ENCODE measurements at places on chromosomes 7 and 10.

DNA sequence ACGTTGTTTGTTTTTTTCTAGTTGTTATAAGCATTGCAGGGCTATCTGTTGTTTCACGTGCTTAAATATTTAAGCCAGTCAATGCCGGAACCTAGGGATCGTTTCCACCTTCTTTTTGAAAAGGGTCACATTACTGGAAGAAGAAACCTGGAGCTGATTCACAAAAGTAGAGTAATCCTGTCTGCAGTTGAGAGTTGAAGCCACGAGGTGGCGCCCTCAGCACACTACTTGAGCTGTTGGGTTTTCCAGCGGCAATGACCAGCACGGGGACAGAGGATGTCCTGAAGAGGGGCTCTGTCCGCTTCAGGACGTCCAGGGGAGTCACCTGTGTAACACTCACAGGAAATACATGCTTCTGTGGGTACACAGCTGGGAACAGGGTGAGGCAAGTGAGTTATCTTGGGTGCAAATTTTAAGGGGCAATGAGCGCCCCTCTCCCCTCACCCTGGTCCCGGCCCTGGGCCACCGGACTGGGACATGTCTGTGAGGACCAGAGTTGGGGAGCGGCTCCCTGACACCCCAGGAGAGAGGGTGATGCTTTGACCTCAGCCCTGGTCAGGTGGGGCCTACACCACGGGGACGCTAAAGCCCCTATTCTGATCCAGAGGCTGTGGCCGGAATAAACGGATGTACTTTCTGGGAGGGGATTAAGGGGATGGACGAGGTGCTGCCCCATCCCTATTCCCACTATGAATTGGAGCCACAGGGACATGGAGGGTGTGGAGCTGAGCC lies 26.3 kb upstream of the WDFY4 start:
- DNase-seq: peak; percentile 32

GRCh38 chr7:24801883-24802282 lies 44.6 kb upstream of the GSDME start:
- DNase-seq: no peak

- no peak for DNase-seq
Measured at GRCh38 chr7:156768698-156769472, 124.1 kb downstream of the LMBR1 start.

GRCh38 chr7:100719523-100720278 lies 567 bp upstream of the EPO start:
- DNase-seq: no peak

DNA sequence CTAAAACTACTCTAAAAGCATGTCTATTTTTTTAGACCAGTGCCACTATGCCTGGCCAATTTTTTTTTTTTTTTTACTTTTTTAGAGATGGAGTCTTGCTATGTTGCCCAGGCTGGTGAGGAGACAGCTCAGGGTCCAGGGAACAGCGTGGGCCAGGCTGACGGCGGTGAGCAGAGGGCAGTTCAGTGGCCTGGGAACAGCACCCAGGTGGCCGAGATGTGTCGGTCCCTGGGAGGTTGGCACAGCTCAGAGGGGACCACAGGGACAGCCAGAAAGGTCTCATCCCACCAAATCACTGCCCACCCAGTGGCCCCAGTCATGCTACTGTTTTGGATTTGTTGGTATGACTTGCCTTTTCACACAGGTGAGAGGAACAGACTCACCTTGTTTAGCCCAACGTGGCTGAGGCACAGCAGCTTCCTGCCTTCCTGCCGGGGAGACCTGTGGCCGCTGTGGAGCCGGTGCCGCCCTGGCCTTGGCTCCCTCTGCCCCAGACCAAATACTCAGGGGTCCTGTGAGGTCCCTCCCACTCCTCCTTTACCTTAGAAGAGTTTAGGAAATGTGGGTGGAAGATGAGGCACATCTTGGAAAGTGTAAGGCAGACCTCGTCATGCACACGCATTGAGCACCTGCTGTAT lies 109.6 kb downstream of the PTPRE start:
- no peak for DNase-seq

- DNase-seq: no peak
Measured at GRCh38 chr7:17033245-17033644, 151.5 kb upstream of the AGR3 start.

DNA sequence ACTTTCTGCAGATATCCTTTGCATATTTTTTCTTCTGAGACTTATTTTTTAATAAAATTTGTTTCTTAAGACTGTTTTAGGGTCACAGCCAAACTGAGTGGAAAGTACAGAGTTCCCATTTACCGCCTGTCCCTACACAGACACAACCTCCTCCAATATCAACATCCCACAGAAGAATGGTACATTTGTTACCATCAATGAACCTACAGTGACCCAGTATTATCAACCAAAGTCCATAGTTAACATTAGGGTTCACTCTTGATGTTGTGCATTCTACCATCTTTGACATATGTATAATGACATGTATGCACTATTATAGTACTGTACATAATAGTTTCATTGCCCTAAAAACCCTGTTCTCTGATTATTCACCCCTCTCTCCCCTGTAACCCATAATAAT lies 14.6 kb upstream of the REEP3 start:
- no peak for DNase-seq

DNA sequence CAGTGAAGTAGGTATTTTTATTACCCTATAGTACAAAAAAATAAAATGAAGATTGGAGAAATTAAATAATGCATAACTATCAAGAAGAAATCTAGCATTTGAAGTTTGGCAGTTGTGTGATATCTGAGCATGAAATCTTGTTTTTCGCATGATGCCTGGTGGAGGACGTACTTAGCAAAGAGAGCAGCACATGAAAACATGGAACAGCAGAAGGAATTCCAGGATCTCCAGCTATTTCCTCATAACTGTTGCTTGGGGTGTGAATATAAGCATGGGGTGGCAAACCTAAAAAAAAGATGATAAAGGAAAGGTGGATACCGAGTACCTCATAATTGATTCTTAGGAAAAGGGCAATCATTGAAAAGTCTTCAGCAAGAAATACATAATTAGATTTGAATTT lies 174.3 kb upstream of the FAM3C start:
- no peak for DNase-seq

DNA sequence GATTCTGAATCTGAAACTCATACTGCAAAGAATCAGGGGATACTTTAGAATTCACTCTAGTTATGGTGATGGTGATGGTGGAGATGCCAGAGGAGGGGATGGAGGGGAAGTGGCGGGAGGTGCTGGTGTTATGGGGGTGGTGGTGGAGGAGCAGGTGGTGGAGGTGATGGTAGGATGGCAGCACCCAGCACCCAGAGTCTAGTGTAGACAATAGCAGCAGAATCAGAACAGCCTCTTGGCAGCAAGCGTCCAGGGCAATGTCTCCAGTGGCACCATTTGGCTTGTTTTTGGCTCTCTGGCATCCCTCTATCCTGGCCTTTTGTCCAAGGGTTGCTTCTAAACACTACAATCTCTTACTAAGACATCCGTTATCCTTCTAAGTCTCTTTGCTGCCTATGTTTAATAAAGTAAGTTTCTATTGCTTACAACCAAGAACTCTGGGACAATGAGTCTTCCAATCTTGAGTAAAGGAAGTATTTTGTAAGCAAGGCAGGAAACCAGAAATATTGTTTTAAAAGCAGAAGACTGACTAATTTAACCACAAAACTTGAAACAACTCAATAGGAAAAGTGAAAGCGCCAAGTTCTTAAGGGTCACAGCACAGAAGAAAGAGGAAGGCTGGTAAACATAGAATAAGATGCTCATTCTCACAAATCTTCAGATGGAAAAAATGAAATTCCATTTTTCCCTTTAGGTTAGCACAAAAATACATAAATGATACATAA lies 42.4 kb upstream of the GDF10 start:
- no peak for DNase-seq

DNA sequence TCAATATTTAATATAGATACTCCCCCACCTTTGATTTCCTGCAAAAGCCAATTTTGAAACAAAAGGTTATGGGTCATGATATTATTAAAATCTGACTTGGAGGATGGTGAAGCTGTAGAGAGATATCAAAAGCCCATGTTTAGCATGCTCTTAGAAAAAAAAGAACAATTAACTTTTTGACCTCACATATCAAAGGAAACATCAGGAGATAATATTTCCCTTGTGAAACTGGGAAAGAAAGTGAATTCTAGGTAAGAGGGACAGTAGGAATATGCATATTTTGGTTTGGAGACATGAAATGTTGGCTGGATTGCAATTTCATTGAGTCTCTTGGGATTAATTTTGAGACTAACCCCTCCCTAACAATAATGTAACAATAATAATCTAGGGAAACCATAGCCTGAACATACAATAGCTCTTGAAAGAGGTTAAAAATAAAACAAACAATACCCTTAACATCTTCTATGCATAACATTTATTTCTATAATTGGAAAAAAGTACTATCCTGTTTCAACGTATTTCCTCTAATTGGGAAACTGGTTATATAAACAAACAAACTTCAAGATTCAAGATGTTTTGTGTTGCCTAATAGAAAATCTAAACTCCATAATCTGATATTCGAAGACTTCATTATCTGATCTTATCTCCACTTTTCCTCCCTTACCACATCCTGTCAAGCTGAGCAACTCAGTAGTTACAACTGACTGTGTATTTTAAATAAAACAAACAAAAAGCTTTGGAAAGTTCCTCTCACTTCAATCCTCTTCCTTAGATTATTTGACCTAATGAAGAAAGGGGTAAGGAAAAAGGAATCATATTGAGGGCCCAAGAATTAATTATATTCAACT lies 14.8 kb downstream of the TMEM26 start:
- no peak for DNase-seq

DNA sequence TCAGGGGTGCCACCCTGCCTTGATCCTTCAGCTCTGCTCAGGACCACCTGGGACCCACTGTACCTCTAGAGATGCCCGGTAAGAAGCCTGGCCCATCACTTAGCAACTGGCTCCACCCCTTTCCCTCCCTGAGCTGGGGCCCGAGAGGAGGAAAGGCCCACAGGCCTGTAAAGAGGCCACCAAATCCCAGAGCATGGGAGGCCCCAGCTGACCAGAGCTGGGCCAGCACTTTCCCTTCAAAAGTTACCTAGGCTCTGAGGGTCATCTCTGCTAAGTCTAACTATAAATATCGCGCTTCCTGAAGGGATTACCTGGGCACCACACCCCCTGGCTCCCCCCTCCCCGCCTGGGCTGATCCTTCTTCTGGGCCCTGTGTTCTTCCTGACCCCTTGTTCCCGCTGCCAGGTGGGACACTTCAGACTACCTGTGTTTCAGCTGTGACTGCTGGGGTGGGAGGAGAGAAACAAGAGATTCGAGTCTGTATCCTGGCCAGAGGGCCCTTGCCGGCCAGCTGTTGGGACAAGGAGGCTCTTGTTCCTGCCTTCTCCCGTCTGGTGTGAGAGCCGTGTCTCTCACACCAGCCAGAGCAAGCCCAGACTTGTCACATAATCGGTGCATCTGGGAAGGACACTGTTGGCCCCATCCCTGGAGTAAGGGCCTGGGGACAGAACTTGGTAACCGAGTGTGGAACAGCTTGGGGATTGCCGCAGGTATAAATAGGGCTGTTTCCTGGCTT lies 22.8 kb upstream of the ANKRD2 start:
- peak; percentile 66 for DNase-seq

GRCh38 chr7:79282070-79282694 lies 171.3 kb downstream of the MAGI2 start:
- DNase-seq: no peak

DNA sequence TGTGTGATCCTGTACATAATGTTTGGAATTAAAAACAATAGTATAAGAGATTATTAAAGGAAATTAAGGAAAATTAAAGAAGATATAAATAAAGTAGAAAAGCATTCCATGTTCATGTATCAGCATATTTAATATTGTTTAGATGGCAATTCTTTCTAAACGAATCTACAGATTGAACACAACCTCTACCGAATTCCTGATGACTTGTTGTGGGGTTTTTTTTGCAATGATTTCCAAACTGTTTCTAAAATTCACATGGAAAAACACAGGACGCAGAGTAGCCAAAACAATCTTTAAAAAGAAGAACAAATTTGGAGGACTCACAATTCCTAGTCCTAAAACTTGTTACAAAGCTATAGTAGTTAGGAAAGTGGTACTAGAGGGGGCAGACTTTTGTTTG lies 573.4 kb upstream of the IGFBP3 start:
- DNase-seq: no peak

DNA sequence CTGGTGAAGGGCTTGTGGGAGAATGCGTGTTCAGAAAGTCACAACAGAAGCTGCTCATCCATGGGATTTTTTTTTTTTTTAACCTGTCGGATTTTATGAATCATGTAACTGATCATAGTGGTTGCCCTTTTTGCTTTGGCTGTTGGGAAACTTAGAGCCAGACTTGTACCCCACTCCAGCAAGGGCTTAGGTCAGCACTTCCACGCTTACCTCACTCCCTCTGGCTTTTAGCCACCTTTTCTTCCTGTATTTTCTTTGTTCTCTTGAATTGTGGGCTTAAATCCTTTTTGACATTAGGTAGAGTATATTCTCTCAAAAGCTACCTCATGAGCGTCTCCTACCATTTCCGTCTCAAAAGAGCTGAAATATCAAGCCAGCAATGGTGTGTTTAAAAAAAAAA lies 113.6 kb upstream of the BTBD16 start:
- DNase-seq: no peak

DNA sequence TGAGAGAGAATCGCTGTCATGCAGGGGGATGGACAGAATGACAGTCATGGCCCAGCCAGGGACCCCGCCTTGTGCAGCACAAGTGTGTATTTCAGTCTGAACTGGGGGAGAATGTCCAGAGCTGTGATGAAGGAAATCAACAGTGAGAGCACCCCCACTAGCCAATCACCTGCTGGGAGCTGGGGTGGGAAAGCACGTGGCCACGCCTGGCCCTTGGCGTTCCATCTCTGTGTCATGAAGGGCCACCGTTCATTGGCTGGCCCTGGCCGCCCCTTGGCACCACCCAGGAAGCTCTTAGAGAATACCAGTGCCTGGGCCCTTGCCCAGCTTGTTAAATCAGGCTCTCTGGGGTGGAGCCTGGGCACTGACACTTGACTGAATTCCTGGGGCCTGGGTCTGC lies 22.8 kb downstream of the GRID1 start:
- DNase-seq: no peak

- DNase-seq: no peak
Measured at GRCh38 chr10:11687357-11687771, 54.8 kb upstream of the ECHDC3 start.

DNA sequence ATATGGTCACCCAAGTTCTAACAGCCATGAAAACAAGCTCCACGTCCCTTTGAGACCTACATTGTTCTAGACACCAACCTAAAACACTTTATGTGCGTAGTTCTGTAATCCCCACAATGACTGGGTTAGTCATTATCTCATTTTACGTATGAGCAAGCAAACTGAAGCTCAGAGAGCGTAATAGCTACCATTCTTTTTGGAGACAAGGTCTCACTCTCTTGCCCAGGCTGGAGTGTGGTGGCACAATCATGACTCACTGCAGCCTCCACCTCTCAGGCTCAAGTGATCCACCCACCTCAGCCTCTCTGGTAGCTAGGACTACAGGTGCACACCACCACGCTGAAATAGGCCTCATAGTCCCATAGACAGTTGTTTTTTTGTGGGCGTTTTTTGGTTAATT lies 10.5 kb downstream of the DAGLB start:
- DNase-seq: peak; percentile 81

DNA sequence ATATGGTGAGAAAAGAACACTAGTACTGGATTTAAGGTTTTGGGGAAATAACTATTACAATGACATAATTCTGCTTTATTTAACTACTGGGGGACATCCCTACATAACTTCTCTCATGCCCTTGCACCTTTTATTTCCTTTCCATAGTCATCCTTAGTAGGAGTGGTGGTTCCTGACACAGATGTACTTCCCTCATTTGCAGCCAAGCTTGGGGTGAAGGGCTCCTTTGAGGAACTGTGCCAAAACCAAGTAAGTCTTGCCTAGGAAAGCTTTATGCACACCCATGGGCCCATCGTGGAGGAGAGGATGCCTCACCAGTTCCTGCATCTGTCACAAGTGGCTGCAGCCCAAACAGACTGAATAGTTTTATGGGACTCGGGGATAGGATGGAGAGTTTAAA lies 20.6 kb downstream of the ZDHHC6 start:
- no peak for DNase-seq

GRCh38 chr10:3775696-3776551 lies 9.1 kb downstream of the KLF6 start:
- DNase-seq: peak; percentile 72

Data from foreskin melanocyte (primary cell).